CD4-positive, alpha-beta memory T cell (primary cell): ENCODE measurements at places on chromosomes 7 and 10. TPM values are rescaled to one million over a fixed set of nuclear protein-coding genes. Genes with fewer than 3 reads are reported as not detected.

GRCh38 chr7:142670511-142670910, 78.8 kb upstream of the PRSS1 start:
- DNase-seq, result no peak

DNA sequence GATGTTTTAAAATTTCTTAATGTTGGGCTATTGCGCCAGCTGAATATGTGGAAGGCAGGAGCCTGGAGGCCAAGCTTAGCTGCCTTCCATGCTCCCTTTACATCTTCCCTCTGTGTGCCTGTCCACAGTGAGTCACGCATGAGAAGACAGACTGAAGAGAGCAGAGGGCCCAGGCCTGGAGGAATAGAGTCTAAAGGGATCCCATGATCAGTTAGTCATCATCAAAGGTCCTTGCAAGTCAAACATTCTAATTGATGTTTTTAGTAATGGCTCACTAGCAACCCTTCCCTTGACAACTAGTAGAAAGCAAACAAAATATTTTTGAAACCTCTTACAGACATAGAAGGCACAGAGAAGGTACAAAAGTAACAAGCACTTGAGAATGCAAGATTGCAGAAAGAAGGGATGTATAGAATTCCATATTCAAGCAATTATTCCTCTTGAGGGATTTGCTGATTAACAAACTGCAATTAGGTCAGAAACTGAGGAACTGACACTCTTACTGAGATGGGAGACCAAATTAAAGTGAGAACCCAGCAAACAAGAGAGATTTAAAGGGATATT, 30.7 kb upstream of the APBB1IP start:
- DNase-seq, result no peak

DOCK4 gene
- 1.2 TPM for total RNA-seq

NKX1-2 gene
- not detected for total RNA-seq

DNA sequence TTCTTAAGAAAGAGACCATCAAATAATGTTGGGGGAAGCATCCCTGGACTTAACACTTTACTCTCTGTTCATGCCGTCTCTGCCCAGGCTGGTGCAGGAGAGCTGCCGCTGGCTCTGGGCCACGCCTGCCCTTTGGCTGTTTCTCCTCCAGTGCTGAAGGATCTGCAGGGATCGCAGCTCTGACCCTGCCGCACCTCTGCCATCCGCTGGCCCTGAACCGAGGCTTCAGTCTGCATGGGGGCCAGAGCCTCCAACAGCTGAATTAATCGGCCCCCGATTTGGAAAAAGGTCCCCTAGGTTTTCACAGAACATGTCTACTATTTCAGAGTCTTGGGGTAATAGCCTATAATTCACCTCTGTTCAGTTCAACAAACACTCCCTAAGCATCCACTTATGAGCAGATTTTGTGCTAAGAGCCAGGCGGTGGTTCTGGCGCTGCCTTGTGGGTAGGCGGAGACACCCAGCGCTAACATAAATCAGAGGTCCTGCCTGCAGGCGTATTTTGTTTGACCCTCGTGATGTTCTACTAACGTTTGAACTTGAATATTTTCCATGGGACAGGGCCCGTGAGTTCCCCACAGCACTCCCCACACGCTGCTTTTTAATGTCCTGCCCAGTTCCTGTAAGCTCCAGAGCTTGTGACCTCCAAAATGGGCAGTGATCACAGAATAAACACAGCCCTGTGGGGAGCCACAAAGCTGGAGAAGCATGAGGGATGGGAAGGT, 99.0 kb downstream of the DYNC2I1 start:
- DNase-seq, result no peak

GAD2 gene
- not detected for total RNA-seq

FAM221A gene
- total RNA-seq, result 6.8 TPM

PTPRE gene
- 27.6 TPM for total RNA-seq

DNA sequence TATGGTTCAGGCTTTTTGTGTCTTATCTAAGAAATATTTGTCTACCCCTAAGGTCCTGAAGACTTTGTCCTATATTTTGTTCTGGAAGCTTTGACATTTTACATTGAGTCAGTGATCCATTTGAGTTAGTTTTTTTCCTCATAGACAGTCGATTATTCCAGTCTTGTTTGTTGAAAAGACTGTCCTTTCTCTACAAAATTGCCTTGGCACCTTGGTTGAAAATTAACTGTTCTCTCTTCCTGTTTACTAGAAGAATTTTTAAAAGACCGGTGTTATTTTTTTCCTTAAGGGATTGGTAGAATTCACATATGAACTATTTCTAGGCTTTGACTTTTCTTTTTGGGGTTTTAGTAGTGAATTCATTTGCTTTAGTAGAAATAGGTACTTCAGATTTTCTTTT, 12.0 kb downstream of the PLEKHA1 start:
- no peak for DNase-seq

DNA sequence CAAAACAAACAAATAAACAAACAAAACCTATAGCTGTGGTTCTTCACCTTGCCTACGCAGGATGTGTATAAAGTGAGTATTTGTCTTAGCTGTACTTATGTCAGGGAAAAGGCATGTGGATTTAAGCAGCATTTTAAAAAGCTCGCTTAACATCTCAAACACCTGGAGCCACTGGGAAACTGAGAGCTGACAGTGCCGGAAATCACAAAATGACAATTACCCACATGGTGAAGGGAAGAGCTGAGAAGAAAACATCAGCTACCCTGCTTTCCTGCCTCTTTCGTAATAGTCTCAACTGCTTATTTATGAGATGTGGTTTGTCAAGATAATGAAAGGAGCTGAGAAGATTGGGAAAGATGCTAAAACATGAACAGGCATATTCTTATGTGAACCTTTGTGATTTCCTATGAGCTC, 31.1 kb upstream of the MSMB start:
- no peak for DNase-seq

GRCh38 chr10:16843252-16843870, 26.1 kb upstream of the RSU1 start:
- peak; percentile 63 for DNase-seq

DNA sequence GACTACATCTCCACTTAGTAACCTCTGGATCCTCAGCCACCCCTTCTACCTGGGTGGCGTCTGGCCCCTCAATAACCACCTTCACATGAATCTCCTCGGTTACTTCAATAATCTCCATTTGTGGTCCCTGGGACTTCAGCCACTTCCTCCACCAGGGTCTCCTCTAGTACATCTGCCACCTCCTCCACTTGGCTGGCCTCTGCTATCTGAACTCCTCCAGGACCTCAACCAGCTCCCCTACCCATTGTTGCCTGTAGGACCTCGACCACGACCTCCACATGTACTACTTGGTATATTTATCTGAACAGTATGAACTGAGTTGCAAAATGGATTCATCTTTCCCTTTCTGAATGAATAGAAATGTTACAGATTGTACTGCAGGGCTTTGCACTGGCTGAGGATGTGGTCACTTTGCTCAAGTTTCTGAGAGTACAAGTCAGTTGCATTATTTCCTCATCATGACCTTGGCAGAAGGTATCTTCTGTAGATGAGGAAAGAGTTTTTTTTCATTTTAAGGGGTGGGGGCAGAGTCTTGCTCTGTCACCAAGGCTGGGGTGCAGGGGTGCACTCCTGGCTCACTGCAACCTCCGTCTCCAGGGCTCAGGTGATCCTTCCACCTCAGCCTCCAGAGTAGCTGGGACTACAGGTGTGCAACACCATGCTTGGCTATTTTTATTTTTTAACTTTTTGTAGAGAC, 36.0 kb downstream of the MAT1A start:
- no peak for DNase-seq

CALN1 gene
- not detected for total RNA-seq

MAGI2 gene
- 0.23 TPM for total RNA-seq

DNA sequence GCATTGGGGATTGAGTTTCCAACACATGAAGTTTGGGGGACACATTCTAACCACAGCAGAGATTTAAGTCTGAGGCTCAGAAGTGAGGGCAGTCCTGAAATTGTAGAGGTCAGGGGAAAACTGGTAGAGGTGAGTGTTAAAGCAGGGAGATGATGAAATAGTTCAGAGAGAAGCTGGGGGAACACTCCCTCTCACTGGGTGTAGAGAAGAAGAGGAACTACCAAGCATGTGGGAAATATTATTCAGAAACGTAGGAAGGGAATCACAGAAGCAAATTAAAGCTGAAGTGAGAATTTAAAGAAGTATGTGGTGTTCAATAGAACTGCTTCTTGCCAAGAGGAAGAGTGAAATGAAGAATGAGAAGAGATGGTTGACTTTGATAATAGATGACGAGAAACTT, 121.5 kb upstream of the FAM3C start:
- DNase-seq, result no peak

ESYT2 gene
- 116 TPM for total RNA-seq

GRCh38 chr7:46022397-46022796, 101.3 kb upstream of the IGFBP3 start:
- no peak for DNase-seq

GRCh38 chr7:70577078-70577477, 554.9 kb upstream of the GALNT17 start:
- no peak for DNase-seq

MBL2 gene
- total RNA-seq, result not detected

GRCh38 chr10:14560274-14560673, 214.4 kb downstream of the FAM107B start:
- peak; percentile 68 for DNase-seq
